Stimulated activated CD8-positive, alpha-beta memory T cell treated with anti-CD3 and anti-CD28 coated beads, Interleukin-2, amount 100 ng/mL, for 48 hours (primary cell): ENCODE measurements at places on chromosomes 1 and 21.

DNA sequence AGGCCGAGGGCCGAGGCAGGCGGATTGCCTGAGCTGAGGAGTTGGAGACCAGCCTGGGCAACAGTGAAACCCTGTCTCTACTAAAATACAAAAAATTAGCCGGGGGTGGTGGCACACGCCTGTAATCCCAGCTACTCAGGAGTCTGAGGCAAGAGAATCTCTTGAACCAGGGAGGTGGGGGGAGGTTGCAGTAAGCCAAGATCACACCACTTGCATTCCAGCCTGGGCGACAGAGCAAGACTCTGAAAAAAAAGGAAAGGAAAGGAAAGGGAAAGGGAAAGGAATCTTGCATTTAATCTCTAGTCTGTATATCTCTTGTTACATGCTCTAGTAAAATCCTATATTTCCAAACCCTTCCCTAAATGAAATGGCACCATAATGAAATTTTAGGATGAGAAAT, 328.3 kb upstream of the ADGRL2 start:
- no peak for DNase-seq

DNA sequence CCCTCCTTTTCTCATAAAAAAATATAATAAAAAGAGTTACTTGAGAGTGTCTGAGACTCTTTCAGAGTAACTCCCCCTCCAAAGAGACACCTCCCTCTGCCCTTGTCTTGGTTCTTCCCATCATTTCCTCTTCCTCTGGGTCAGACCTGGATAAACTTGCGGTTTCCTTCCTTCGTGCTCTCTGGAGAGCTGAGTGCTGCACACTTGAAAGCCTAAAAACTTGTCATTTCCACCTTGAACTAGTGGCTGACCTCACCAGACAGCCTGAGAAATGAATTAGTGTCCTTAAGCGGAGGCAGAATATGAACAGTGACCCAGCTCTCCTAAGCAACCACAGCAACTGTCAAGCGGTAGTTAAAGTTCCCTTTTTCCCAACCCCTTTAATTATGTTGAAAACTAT, 88.4 kb upstream of the PROX1 start:
- no peak for DNase-seq

GRCh38 chr1:112704391-112704933, 2.5 kb downstream of the RHOC start:
- DNase-seq: peak; percentile 20

DNA sequence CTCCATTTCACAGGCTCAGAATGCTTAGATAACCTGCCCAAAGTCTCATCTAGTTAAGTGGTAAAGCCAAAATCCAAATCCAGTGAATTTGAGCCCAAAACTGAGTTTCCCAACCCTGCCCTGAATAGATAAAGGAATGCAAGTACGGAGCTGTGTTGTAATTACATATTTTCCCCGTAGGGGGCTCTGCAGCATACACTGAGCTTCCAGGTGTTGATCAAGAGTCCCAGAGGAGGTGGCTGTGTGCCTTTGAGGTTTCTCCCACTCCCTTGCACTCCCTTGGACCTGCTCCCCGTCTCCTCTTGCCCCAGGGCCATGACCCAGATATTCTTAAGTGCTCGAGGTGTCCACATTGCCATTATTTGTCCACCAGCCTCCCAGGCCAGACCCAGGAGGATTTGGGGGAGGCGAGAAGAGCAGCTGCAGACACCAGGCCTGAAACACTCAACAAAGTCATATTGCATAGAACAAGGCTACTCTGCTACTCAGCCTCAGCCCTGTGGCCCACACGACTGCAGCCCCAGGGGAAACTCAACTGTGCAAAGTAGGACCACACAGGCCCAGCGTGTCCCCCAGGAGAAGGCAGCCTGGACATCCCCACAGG, 18.4 kb upstream of the LY9 start:
- DNase-seq: no peak

DNA sequence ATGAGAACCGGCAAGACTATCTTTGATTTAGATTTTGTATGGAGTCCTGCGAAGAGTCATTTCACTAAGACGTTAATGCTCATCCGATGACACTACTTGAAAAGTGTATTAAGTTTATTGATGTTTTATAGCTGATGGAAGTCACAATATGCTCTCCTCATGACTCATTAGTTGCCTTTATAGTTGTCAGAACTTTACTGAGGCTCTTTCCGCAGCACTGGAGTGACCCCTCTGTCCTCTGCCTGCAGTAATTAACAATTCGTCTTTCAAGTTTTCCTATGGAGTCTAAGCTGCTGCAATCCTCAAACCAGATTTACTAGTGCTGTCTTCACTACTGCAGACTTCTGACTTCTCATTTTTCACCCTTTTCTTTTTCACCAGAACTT, 853 bp downstream of the USP16 start:
- no peak for DNase-seq

DNA sequence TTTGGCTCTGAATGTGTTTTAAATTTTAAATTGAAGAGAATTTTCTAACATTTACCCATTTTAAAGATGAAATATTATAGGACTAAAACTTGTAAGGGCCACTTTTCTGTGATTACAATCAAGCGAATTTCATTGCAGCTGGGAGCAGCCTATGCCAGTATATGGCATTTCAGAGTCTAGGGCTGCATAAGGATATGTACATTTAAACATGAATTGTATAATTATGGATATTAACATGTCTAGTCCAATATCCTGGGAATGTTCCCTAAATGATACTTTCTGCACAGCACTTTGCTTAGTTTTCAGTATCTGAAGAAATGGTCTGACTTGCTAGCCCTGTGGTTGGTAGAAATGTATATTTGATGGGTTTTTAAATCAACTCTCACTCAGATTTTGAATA, 8.4 kb downstream of the KCNJ15 start:
- no peak for DNase-seq

GRCh38 chr1:19988267-19989006, 9.0 kb upstream of the PLA2G2A start:
- DNase-seq: no peak

DNA sequence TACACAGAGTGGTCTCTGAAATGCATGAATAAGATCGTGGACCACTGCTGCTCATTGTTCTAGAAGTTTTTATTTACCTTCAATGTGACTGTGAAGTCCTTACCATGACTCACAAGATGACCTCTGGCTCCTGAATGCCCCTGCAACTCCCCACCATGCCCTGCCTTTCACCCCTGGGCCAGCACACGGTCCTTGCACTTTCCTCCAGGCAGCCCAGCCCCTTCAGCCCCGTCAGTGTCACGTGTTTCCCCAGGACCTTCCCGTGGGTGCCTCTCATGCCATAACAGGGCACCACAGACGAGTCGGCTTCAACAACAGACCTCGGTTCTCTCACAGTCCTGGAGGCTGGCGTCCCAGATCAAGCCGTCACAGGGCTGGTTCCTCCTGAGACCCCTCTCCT, 62.1 kb downstream of the B3GALT5 start:
- no peak for DNase-seq

GRCh38 chr1:109821831-109822745, 58.4 kb upstream of the EPS8L3 start:
- no peak for DNase-seq

- DNase-seq: no peak
Observed at GRCh38 chr1:95122151-95122697, 5.1 kb downstream of the TLCD4 start.

- no peak for DNase-seq
Observed at GRCh38 chr1:240341365-240342250, 249.9 kb downstream of the FMN2 start.

DNA sequence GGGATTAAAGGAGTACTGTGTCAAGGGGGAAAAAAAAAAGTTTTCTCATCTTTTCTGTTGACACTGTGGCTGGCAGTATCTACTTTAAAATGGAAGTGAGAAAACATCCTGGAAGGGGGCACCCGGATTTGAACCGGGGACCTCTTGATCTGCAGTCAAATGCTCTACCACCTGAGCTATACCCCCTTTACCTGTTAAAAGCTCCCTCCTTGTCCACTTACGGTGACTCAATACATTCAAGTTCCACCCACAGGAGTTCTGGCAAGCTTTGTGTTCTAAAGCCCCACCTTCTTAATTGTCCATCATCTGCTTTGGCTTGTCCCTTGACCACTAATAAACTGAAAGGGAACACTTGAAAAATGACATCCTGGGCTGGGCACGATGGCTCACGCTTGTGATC, 68.2 kb downstream of the FNBP1L start:
- no peak for DNase-seq

GRCh38 chr1:196951711-196952394, 8.3 kb downstream of the CFHR2 start:
- DNase-seq: no peak

DNA sequence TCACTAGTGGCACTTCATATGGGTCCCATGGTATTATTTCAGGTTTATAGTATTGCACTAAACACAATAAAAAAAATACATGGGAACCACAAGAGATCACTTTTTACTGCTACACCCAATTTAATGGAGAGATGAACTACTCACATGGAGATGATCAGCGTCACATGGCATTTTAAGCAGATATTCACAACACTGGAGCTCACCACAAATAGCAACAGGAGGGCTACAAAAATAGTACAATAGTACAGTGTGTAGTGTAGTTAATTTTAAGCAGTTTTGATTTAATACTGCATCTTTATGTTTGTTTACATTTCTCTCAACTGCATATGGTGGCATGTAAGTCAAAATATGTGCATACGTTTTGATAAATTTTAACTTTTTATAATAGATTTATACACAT, 31.0 kb downstream of the SNX7 start:
- DNase-seq: no peak

DNA sequence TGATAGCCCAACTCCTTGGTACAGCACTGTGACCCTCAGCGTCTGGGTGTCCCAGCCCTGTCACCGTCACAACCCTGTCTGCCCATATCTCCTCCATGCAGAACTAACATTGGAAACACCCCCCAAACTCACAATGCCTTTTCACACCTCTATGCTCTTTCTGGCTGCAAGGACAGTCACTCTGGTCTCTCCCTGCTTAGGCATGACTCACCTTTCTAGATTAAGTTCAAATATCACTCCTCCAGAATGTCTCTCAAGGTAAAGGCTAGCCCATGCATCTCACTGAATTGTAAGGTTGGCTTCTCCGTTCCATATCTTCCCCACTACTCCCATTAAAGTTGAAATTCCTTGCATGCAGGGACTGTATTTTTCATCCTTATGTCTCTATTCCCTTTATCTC, 17.0 kb upstream of the CAPN8 start:
- DNase-seq: no peak

DNA sequence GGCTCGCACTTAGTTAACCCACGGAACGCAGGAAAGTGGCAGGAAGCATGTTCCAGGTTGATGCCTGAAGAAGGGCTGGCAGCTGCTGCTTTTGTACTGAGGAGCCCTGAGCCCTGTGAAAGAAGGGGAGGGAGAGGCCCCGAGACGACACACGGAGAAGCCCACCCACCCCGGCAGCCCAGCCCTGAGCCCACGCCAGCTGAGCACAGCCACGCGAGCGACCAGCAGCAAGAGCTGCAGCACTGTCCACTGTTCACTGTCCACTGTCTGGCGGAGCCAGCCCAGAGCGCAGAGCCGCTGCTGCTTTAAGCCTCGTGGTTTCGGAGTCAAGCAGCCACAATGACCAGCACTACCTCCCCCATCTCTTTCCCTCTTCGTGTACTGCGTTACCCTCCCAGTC, 5.3 kb downstream of the LRRC47 start:
- DNase-seq: no peak

GRCh38 chr1:150060260-150060659, 7.3 kb upstream of the VPS45 start:
- no peak for DNase-seq

- no peak for DNase-seq
Observed at GRCh38 chr1:47692196-47692595, 254.4 kb downstream of the FOXD2 start.

DNA sequence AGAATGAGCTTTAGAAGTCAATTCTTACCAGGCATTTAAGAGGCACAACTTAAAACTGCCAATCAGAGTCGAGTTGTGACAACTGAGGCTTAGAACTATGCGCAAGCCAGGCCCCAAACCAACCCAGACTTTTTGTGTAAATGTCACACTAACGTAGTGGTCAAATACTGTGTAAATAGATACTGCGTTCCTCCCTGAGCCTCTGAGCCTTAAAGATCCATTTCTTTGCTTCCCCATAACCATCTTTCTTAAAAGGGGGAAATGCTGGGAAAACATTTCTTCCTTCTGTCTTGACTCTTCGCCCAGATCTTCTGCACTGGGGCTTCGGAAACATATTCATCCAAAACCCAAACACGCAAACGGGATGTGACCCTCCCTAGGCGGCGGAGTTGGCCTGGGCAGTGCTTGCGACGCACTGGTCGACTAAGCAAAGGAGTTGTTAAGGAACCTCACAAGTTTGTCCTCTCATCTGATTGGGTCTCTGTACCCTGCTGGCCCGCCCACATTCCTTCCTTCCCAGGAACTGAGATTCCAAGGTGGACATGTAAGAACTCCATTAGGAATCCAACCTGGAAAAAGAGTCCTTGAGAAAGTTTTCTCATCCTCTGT, 2.6 kb downstream of the ADAMTS5 start:
- DNase-seq: no peak

DNA sequence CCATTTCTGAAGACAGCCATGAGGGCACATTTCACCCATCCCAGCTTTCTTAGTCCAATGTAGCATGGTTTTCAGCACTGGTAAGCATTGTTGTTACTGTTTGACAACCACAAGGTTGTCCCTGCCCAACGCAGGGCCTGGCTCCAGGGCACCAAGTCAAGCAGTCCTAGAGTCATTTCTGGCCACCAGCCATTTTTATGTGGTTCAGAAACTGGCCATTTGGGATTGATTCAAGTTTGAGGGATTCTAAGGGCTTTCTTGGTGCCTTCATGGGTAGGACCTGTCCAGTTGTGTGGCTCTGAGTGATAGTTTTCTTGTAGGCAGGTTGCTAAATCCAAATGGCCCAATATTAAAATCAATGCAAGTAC, 535.4 kb upstream of the USP24 start:
- no peak for DNase-seq

GRCh38 chr1:12186679-12186985, 19.8 kb downstream of the TNFRSF1B start:
- DNase-seq: no peak

DNA sequence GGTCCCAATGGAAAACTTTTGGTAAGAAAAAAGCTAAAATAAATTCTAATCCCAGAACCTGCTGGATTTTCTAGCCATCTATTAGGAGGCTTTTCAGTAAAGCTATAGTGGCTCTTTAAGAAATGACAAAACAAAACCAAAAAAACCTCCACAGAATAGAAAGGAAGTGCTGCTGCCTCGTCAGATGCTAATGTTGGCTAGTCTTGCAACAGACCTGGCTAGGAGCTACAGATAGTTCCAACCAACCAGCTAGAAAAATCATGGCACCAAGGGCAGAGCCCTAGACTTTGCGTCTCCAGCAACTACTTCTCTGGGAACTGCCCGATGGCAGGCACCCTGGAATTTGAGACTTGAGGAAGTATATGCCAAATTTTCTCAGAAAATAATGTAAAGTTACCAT, 7.6 kb downstream of the CD101 start:
- no peak for DNase-seq

DNA sequence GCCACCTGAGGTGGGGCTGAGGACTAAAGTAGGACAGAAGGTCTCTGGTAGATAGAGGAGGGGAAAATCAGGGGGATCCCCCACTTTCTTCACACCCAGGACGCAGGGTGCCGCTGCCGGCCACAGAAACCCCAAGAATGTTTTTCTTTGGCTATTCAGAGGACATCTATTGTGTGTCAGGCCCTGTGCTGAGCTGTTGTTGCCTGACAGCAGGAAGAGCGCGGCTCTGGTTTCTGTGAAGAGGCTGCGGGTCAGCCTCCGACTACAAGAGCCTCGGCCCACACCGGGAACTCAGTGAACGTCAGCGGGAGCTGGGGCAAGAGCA, 407 bp upstream of the PIGV start:
- peak; percentile 68 for DNase-seq
